Activated effector memory CD4-positive, alpha-beta T cell treated with Interleukin-2 at 50 U/mL for 16 hours (primary cell): ENCODE measurements at places on chromosomes 6 and 20.
A peak's percentile ranks its signal among the peaks of the same experiment; 100 is the strongest.

DNA sequence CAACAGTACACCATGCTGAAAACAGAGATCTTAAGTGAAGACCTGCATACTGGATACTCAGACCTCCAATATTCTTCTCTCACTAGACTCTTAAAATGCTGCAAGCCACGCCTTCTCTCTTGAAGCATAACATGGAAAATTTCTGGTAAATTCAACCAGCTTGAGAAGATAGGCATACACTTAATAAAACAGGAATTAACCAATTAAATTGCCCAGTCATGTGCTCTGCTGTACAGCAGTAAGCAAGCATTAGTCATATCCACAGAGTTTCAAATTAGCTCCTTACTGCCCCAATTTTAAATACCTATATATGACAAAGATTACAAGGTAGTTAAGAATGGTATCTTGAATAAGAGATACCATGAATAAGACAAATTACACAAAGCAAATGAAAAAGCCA lies 53.8 kb downstream of the C6orf58 start:
- no peak for DNase-seq

- DNase-seq = peak; percentile 22
Measured at GRCh38 chr6:167122041-167122826, 662 bp upstream of the CCR6 start.

DNA sequence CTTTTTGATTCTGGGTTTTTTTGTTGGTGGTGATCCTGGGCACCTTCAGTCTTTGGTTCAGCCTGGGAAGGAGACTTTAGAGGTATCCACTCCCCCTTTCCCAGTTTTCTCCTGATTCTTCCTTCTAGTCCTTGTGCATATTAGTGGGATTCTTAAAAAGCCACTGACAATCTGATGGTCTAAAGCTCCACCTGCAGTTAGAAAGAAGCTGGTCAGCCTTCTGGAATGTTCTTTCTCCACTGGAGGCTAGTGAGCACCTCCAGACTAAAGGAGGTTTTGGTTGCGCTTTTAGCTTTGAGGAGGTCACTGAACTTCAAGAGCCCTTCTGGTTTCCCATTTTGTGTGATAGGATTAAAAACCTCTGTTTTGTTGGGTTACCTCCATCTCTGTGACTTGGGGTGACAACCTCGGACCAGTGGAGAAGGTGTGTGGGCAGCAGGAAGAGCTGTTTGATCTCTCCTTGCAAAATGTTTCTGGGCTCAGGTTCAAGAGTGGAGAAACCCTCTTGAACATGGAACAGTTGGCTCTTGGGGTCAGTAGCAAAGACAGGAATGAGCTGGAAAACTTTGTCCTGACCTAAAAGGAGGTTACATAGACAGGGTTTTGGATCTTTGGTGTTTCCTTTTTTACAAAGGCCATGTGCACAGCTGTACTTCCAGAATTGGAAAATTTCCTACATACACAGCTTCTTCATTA lies 29.0 kb downstream of the JARID2 start:
- DNase-seq = no peak

GRCh38 chr20:5072756-5073659 lies 46.8 kb downstream of the PCNA start:
- DNase-seq = no peak

- no peak for DNase-seq
Measured at GRCh38 chr6:1821164-1821512, 211.4 kb downstream of the FOXC1 start.

- DNase-seq = no peak
Measured at GRCh38 chr6:16844183-16844582, 82.9 kb upstream of the ATXN1 start.

DNA sequence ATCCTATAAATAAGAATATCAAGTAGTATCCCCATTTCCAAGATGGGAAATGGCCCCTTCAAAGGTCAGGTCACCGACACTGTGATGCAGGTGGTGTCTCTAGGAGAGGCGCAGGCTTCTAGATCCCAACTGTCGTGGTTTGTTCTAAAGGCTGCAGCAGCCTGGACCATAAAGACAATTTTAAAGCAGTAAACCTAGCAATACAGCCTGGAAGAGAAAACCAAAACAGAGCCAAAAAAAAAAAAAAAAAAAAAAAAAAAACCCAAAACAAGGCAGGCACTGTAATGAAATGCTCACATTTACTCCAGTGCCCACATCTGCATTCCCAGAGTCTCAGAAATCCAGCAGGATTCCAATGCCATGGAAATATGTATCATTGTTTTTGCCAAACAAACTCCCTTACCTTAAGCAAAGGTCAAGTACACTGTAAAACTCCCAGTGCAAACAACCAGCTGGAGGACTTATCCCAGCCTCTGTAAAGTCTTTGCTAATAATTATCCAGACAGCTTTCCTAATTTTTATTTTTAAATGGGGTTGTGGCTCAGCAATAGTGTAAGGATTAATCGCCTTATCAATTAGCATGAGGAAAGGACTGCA lies 98.2 kb downstream of the PSMG4 start:
- no peak for DNase-seq

DNA sequence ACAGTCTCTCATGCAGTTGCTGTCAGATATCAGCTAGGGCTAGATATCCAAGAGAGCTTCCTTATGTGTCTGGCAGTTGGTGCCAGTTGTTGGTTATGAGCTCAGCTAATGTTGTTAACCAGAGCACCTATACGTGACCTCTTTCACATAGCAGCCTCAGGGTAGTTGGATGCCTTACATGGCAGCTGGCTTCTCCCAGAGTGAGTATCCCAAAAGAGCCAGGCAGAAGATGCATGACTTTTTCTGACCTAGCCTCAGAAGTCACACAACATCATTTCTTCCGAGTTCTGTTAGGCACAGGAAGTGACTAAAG lies 175.7 kb downstream of the VEGFA start:
- no peak for DNase-seq
